ENCODE measurements at places on chromosomes 5 and 9.

GRCh38 chr9:137945581-137945980 is 68.0 kb downstream of the CACNA1B start:
- no peak for DNase-seq

- DNase-seq = no peak
Observed at GRCh38 chr5:52825826-52826225, 38.1 kb downstream of the ITGA1 start.

GRCh38 chr9:125343518-125344275 is 82.1 kb downstream of the GAPVD1 start:
- no peak for DNase-seq

DNA sequence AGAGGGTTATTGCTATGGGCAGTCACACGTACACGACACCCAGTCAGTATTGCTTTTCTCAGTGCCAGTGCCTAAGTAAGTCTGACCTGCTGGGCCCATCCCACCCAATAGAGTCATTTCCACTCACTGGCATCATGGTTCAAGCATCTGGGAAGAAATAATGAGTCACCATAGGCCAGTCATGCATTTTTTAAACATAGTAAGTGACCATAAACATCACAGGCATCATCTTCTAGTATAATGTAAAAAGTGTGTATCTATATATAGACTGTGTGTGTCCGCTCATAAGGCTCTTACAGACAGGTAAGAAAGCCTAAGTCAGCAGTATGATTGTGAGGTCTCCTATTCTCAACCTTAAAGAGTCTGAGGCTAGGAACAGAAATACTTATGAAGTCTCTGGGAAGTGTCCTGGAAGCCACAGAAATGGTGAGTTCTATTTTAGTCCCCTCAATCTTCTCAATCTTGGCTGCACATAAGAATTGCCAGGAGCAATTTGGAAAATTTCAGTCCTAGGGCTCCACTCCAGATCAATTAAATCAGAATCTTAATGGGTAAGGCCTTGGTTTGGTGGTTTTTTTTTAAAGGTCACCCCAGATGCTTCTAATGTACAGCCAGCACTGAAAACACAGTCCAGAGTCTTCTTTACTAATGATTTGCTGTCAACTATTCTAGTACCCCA is 65.2 kb downstream of the ZNF366 start:
- no peak for DNase-seq

GRCh38 chr5:123294544-123294943 is 128.7 kb downstream of the CEP120 start:
- no peak for DNase-seq

DNA sequence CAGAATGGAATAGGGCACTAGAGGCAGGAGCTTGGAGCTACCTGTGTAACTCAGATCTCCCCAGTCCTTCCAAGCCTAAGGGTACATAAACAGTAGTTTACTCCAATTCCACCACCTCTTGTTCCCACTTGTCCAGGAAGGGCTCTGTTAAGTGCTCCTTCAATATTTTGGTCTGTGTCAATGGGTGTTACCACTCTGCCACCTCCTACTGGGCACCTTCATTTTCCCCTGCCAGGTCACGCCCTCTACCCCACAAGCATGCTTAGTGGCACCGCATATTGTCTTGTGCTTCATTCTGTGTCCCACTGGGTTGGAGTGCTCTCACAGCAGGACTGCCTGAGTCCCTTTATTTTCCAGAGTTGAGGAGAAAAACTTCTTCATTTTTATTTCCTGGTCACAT is 459.8 kb downstream of the ARHGEF28 start:
- DNase-seq = no peak

- DNase-seq = no peak
Observed at GRCh38 chr9:23581931-23582330, 244.1 kb downstream of the ELAVL2 start.

DNA sequence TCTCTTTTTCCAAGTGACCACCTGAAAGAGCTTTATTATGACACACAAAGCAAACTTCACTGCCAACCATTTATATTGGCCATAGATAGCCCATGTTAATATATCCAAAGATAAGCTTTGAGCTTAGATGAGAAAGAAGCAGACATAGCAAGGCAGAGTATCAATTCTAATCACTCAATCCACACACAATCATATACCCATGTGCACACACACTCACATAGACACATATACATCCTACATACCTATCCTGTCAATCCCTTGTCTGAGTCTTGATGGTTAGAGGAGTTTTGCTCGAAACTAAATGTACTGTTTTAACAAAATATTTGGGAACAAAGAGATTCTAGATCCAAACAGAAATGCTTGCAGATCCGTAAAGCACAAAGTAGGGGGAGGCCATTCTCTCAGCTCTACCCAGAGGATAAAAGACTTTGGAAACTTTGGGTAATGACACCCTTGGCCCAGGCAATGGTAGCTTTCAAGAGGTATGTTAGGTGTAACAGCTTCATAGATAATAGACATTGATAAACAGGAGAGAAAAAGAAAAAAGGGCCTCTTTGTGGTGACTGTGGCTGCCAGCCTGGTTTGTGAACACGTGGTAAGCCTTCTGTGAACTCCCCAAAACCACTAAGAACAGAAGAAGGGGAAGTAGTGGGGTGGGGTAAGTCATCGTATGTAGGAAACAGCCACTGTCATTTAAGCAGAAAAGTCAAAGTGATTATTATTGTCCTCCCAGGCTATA is 121.6 kb downstream of the TLR4 start:
- no peak for DNase-seq

DNA sequence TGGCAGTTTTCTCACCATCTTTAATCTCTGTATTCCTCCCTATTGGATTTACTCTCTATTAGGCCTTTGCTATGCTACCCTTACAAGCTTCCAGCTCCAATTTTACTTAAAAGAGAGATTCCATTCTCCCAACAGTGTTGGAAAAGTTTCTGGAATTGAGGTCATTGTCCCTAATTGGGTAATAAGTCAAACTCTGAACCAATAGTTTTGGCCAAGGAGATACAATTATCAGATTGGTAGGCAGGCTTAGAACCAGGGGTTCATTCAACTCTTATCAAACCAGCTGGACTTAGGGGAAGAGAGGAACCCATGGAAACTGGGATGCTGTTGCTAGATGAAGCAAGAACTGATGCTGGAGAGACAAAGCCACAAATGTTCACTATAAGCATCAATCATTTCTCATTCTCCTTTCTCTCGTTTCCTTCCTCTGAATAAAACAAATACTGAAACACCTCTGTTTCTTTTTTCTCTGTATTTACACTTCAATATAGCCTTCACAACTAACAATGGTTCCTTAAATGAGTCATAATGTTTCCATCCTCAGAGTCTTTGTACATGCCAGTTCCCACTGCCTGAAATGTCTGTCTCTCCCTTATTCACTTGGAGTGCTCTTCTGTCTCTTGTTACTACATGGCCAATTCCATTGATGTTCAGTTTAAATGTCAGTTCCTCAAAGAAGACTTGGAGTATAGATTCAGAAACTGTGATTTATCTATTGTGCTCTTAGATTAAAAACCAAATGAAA is 587.3 kb downstream of the GABRG2 start:
- no peak for DNase-seq

GRCh38 chr9:79799691-79800335 is 228.0 kb downstream of the TLE4 start:
- no peak for DNase-seq

DNA sequence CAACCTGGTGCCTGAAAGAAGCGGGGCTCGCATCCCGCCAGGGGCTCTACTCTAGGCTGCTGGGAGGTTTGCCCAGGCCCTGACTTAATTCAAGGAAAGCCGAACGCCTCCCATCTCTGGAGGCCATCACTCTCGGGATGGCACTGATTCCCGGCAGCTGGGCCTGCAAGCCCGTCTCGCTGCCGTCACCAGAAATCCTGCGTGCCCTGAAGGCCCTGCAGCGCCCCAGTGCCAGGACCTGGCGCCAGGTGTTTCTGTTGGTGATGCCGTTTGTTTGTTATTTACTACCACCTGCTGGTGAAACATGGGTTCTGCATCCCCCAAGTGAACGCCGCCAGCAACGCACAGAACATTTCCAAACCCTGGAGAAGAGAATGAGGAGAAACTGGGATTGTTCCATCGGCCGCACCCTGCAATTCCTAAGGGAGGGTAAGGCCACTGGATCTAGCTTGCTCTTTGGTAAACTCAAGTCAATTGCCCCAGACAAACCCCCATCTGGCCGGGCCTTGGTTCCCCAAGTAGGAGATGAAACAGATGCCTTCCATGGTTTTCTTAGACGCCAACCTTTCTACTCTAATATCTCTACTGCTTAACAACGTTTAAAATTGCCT is 77.9 kb downstream of the AK8 start:
- DNase-seq = no peak

- DNase-seq = no peak
Observed at GRCh38 chr9:35398651-35399335, 91.1 kb upstream of the RUSC2 start.

GRCh38 chr9:32706725-32707100 is 71.2 kb upstream of the TAF1L start:
- DNase-seq = no peak

DNA sequence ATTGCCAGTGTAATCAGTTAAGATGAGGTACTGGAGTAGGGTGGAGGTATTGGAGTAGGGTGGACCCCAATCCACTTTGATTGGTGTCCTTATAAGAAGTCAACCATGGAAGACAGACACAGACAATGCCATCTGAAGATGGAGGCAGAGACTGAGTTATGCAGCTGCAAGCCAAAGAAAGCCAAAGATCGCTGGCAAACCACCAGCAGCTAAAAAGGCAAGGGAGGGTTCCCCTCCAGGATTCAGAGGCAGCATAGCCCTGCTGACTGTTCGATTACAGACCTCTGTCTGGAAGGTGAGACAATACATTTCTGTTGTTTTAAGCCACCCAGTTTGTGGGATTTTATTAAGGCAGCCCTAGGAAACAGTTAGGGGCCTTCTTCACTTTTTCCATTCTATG is 30.5 kb upstream of the CKMT2 start:
- no peak for DNase-seq

- no peak for DNase-seq
Observed at GRCh38 chr5:63825984-63826383, 136.3 kb downstream of the HTR1A start.

GRCh38 chr9:96556701-96557461 is 62.8 kb downstream of the CDC14B start:
- no peak for DNase-seq

GRCh38 chr5:80154749-80155148 is 101.1 kb downstream of the SERINC5 start:
- DNase-seq = no peak

DNA sequence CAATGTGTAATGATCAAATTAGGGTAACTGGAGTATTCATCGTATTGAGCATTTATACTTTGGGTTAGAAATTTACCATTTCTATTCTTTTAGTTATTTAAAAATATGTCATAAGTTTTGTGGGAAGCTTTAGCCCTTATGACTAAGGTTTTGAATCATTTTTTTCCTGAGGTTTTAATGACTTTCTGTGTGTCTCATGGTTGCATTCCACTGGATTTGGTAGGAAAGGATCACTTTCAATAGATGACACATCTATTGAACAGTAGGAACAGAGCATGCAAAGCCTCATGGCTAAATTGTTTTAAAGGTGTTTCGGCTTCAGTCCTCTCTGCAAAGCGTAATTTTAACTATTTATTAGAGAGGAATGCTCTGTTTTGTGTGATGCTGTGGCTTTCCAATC is 512.4 kb upstream of the CHD1 start:
- DNase-seq = no peak

DNA sequence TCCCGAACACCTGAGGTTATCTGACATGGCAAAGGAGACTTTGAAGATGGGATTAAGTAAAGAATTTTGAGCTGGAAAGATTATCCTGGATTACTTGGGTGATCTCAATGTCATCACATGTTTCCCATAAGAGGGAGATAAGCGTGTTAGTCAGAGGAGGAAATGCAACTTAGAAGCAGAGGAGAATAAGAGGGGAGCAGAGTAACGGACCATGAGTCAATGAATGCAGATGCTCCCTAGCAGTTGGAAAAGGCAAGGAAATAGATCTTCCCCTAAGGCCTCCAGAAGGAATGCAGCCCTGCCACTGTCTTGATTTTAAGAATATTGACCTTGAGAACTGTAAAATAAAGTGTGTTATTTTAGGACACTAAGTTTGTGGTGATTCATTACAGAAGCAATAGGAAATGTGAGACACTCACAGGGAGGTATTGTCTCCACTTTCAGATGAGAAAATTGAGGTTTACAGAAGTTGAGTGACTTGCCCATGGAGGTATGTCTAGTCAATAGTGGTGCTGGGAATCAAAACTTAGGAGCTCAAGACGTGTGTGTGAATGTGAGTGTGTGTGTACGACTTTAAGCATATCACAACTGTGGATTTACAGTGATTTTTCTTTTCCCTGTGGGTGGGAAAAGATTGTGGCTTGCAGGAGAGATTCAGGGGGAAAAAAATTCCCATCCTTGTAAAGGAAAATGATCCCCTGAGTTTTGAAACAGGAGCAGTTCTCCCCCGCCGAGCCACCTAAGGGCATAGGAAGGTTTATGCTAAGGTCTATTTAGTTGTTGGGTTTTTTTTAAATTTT is 125.3 kb downstream of the TRIM32 start:
- DNase-seq = no peak

- no peak for DNase-seq
Observed at GRCh38 chr9:96555567-96556386, 63.9 kb downstream of the CDC14B start.

DNA sequence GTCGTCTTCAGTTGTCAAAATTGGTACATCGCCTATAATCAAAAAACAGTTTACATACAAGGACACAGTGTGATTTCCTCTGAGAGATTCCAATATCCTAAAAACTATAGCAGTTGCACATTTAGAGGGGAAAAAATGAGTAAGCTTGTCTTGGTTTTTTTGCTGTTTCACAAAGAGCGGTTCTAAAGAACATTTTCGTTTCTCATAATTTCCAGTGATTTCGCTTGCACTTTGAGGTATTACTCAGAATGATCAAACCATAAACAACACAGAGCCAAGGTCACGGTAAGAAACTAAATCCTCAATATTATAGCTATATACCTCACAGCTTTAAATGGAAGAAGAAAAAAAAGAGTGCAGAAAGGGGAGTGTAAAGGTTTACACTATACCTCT is 861 bp downstream of the MTX3 start:
- DNase-seq = no peak

DNA sequence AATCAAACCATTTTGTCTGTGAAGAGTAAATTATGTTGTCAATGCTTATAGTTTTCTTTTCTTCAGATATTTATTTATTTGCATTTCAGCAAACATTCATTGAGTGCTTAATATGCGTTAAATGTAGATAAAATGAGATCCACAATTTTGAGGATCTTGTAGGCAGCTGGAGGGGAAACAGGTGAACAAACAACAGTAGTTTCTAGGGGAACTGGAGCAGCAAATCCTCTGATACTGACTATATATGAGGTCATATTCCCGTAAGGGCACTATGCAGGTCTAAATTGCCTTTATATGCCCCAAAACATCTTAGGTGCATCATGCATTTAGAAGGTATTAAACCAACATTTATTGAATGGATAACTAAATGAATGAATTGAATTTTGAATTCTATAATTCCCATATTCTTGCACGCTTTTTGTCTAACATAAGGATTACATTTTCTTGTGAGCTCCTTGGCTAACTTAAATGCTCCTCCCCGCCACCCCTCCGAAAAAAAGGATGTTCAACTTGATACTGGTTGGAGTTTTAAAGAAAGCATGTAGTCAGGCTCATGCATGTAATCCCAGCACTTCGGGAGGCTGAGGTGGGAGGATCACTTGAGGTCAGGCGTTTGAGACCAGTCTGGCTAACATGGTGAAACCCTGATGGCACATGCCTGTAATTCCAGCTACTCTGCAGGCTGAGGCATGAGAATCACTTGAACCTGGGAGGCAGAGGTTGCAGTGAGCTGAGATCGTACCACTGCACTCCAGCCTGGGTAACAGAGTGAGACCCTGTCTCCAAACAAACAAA is 299.8 kb downstream of the TMEM38B start:
- DNase-seq = no peak
